ENCODE measurements at places on chromosomes 13 and 19.

- DNase-seq = no peak
Measured at GRCh38 chr13:27500806-27501534, 50.6 kb upstream of the MTIF3 start.

DNA sequence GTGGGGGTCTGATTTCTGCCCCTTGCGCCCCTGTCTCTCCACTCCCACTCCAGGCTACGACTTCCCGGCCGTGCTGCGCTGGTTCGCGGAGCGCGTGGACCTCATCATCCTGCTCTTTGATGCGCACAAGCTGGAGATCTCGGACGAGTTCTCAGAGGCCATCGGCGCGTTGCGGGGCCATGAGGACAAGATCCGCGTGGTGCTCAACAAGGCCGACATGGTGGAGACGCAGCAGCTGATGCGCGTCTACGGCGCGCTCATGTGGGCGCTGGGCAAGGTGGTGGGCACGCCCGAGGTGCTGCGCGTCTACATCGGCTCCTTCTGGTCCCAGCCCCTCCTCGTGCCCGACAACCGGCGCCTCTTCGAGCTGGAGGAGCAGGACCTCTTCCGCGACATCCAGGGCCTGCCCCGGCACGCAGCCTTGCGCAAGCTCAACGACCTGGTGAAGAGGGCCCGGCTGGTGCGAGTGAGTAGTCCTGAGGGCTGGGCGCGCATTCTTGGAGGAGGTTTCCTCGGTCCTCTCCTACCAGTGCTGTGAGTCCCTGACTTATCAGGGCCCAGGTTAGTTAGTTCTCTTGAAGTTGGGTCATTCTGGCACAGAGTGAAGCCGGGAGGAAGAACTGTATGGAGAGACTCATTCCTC is 12.7 kb downstream of the EHD2 start:
- DNase-seq = no peak

DNA sequence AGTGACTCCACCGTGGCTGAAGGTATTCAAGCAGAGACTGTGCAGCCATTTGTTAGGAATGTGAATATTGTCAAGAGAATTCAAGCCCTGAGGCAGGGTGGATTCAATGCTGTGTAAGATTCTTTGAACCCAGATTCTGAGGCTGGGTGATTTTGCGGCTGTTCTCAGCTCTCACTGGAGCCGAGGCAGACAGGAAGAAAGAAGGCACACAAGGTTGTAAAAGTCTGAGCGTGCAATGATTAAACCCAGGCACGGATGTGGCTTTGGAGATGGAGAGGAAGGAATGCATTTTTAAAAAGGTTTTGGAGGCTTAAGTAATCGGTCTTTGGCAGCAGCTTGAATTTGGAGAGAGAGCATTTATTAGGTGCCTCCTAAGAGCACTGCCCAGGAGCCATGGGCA is 187.9 kb downstream of the KATNAL1 start:
- no peak for DNase-seq

- no peak for DNase-seq
Measured at GRCh38 chr19:36709423-36709822, 22.0 kb downstream of the ZNF567 start.

GRCh38 chr13:101654883-101655282 is 202.4 kb downstream of the ITGBL1 start:
- peak; percentile 35 for DNase-seq

- no peak for DNase-seq
Measured at GRCh38 chr13:113114511-113115362, 7.9 kb upstream of the F10 start.

DNA sequence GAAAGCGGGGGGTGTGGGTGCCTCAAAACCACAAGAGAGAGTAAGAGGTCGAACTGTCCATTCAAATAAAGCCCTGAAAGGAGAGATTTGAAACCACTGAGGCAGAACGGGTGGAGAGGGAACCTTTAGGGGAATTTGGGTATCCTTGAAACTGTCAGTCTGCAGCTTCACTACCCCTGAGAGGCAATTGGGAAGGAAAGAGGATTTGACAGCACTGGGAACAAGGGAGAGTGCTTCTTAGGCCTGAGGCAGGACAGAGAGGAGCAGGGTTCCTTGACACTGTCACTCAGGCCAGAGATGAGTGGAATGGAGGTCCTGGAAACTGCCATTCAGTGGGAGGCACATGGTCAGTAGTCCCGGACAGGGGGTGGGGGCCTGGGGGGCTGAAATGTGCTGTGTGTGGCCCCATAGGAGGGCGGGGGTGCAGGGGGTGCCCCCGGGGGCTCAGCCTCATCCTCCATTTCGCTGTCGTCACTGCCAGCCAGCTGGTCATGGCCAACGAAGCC is 5.0 kb downstream of the GFY start:
- DNase-seq = no peak

GRCh38 chr19:6026390-6027227 is 48.7 kb upstream of the RANBP3 start:
- DNase-seq = no peak

DNA sequence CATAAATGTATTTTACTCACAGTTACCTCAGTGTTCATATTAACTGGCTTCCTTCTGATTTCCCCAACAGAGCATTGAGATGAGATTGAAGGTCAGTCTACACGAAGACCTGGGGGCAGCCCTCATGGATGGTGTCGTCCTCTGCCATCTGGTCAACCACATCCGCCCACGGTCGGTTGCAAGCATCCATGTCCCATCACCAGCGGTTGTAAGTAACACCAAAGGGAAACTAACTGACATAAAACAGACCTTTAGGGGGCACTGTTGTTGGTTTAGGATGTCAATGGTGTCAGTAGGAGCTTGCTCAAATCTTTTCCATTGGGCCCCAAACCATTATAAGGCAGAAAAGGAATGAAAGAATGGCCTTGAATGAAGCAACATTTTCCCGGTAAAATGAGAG is 68.2 kb downstream of the ESD start:
- no peak for DNase-seq

DNA sequence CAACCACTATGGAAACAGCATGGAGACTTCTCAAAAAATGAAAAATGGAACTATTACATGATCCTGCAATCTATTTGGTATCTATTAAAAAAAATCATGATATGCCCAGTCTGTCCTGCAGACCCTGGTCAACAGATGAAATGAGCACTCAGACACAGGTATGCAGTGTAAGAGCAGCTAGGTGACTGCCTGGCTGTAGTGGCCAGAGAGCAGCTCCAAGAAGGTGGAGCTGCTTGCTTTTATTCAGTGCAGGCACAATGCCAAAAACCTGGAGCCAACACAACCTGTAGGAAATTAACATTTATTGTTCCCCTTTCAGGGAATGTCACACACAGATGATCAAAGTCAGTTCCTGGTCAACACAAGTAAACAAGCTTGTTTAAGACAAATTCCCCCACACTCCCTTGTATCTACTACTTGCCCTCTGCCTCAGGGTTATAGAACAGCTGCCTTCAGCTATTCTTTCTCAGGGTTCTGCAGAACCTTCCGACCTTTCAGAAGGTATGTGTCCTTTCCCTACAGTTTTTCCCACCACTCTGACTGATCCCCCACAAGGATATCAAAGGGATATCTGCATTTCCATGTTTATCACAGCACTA is 933.7 kb upstream of the SLITRK5 start:
- no peak for DNase-seq

- DNase-seq = no peak
Measured at GRCh38 chr13:67080351-67080750, 149.8 kb downstream of the PCDH9 start.

- no peak for DNase-seq
Measured at GRCh38 chr19:33403973-33404304, 30.4 kb downstream of the CEBPG start.

GRCh38 chr13:46542833-46543232 is 10.1 kb upstream of the LRCH1 start:
- no peak for DNase-seq

GRCh38 chr13:112907871-112908331 is 61.1 kb upstream of the MCF2L start:
- DNase-seq = no peak

GRCh38 chr13:25762281-25762680 is 289.5 kb downstream of the SHISA2 start:
- DNase-seq = no peak

DNA sequence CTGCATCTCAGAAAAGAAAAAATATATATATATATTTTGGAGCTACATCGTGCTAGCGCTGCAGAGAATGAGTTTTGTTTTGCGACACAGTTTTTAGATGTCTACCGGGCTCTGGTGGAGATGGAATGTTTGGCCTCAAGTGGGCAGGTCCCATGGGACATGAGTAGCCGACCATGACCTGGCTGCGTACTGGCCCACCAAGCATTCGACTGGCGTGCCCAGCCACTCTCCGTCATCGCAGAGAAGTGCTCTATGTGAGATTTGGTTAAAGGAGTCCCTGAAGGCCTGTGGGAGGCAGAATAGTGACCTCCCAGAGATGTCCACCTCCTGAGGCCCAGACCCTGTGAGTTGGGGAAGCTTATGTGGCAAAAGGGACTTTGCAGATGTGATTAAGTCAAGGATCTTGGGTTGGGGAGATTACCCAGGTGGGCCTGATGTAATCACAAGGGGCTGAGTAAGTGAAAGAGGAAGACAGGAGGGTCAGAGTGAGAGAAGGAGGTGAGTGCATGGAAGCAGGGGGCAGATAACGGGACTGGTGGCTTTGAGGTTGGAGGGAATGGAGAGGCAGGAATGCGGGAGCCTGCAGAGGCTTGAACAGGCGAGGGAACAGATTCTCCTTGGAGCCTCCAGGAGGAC is 821 bp upstream of the LILRB4 start:
- no peak for DNase-seq

- no peak for DNase-seq
Measured at GRCh38 chr13:33937373-33938098, 119.6 kb downstream of the RFC3 start.

DNA sequence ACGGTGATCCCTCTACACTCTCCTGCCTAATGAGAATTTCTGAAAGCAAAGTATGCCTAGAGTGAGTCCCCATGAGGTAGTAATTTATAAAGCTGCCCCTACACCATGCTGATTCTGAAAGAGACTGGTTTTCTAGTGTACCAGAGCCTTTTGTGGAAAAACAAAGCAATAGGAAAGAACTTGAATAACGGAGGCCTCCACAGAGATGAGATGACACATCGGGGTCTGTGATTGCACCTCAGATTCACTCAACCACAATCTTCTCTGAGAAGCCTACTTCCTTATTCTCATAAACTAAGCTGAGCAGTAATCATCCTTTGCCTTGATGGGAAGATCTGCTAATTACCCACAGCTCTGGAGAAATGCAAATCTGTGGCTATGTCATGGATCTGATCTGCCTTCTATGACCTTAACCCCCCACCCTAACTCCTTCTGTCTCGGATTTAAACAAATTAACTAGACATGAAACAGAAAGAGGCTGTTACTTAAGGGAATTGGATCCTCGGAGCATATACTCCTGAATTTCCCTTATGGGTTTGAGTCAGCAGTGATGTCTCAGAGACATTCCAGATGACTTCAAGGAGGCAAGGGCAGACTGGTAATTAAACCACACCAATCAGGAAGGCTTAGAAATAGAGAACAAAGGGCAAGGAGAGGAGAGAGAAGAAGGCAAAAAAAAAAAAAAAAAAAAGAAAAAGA is 128.0 kb downstream of the DCT start:
- DNase-seq = peak; percentile 72

DNA sequence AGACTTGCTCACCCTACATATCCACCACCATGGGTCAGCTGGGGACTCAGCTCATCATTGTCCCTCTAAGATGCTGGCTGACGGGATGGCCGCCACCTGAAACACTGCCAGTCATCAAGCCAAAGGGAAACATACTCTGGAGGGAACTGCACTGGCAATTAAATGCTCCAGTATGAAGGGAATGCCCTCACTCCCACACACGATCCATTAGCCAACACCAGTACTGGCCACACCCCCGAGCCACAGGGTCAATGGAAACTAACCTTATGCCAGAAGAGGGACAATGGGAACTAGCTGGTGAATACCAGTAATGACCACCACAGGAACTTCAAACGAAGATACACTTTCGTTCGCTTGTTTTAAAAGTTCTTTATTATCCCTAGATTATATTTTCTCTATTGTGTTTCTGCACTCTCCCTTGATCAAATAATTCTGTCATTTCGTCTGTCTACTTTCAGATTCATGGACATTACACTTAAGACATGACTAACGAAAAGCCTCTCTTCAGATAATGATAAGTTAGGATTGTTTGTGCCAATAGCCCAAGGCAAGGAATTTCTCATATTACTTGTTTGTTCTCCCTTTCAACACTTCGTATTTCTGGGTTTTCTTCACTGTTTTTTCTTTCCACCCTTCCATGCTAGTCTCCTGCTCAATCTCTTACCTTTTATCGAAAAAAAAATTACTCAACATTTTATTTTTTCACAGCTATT is 1.7 kb upstream of the ZNF507 start:
- no peak for DNase-seq

GRCh38 chr13:110706570-110707372 is 855 bp upstream of the CARS2 start:
- DNase-seq = no peak

DNA sequence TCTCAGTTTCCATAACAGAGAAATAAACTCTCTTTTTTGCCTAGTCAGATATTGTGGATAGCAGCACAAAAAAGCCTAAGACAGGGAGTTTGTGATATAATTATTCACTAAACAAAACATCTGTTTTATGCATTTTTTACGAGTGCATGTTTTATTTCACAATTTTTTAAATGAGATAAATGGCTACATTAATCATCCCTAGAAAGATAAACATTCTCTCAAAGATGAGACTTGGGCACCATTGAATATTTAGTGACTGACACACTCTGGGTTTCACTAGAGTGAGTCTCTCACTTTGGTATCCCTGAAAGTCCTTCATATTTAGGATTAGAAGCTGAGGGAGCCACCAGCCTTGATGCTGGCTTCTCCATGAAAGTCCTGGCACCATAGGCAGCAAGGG is 74.3 kb upstream of the LRCH1 start:
- DNase-seq = no peak

- no peak for DNase-seq
Measured at GRCh38 chr13:97179501-97179900, 42.6 kb upstream of the MBNL2 start.

DNA sequence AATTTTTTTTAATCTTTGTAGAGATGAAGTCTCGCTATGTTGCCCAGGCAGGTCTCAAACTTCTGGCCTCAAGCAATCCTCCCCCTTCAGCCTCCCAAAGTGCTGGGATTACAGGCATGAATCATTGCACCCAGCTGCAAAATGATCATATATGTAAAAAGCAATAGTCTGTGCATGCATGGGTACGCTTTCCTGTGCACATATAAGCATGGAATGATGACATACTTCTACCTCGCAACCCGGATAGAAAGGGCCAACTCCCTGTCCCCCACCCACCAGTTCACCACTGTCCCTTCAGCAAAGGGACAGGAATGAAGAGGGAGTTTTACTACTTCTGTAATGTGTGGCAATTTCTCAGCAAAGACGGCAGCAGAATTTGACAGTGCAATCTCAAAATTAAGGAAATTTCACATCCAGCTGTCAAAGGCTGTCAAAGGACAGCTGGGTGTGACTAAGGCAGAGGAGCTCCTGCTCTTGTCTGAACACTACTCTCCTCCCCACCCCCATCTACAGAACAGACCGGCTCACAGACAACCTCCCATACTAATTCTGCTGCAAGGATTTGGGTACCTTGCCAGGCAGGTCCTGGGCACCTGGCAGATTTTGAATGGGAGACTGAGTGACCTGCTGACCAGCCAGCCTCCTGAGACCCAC is 95.6 kb downstream of the TSHZ3 start:
- no peak for DNase-seq

GRCh38 chr19:34662919-34663318 is 14.0 kb downstream of the SCGB2B2 start:
- DNase-seq = no peak

- no peak for DNase-seq
Measured at GRCh38 chr19:30428844-30429243, 56.7 kb downstream of the ZNF536 start.
